Effector CD4-positive, alpha-beta T cell (primary cell): ENCODE measurements at places on chromosomes 6 and 20.
A peak's percentile ranks its signal among the peaks of the same experiment; 100 is the strongest.

- no peak for DNase-seq
Measured at GRCh38 chr20:13563854-13564253, 74.9 kb downstream of the TASP1 start.

GRCh38 chr20:13105864-13106457, 97.2 kb downstream of the SPTLC3 start:
- no peak for DNase-seq

GRCh38 chr6:52362443-52363227, 684 bp downstream of the PAQR8 start:
- peak; percentile 31 for DNase-seq

DNA sequence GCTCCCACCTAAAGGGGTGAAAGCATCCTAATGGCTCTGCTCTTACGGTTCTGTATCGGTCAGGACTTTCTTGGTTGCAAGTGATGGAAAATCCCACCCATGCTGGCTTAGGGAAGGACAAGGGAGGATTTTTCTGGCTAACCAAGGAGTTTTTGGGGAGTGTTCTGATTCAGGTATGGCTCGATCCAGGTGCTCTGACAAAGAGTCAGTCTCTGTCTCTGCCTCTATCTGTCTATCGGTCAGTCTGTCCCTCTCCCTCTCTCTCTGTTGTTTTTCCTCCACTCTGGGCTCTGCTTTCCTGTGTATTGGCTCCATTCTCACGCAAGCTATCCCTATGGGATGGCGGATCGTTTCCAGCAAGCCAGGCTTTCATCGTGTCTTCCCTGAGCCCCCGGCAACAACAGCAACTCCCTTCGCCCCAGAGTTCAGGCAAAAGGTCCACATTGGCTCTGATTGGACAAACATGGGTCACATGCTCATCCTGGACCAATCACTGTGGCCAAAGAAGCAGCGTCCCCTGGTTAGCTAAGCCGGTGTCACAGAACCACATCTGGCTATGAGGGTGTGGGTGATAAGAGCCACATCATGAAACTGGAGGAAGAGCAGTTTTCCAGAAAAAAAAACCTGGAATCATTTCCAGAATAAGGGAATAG, 160.3 kb downstream of the BMP7 start:
- no peak for DNase-seq

DNA sequence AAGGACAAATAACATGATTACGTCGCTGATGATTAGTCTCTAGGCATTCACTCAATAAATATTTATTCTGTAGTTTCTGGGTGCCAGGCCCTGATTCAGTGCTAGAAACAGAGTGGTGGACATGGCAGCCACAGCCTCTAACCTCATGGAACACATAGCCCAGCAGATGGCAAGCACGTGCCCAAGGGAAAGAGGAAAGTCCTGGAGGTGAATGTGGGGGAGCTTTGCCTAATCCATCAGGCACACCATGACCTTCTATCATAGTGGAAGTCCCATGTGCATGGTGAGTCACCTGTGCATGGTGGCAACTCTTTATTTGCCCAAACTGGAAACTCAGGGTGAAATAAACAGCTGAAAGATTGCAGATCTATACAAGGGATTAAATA, 143.0 kb upstream of the TNFAIP3 start:
- no peak for DNase-seq
